ENCODE measurements at places on chromosomes 3 and 15.
A peak's percentile ranks its signal among the peaks of the same experiment; 100 is the strongest.

DNA sequence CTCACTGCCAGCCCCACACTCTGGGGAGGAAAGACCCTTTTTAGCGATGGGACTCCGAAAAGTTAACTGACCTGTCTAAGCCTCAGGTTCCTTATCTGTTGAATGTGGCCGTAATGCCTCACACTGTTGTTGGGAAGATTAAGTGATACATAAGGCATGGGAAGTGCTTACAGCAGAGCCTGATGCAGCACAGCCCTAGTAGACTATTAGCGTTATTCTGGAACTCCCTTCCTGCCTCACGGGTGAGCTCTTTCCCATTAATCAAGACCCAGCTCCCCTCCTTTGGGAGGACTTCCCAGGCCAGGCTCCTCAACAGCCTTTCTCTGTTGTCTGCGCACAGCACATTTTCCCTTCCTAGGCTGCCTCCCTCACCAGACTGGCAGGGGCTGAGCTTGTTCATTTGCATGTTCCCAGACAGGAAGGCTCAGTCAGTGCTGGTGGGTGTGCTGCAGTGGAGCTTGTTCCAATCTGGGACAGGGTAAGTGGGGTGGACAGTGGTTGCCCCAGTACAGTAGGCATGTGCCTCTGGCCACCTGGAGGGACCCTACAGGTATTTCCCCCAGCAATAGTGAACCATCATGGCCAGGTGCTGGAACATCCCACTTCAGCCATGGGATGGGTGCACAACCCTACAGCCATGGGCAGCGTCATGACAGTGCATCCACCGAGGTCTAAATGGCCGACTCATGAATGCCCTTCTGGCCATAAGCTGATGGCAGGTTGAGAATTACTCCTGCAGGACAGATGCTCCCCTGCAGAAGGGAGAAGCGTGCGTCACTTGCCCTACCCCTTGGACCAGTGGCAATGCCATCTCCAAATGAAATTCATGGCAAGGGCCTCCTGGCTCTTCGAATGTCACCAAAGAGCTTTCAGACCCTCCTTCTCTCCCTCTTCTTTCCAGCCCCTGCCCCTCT is 5.8 kb upstream of the PSTPIP1 start:
- DNase-seq: no peak

DNA sequence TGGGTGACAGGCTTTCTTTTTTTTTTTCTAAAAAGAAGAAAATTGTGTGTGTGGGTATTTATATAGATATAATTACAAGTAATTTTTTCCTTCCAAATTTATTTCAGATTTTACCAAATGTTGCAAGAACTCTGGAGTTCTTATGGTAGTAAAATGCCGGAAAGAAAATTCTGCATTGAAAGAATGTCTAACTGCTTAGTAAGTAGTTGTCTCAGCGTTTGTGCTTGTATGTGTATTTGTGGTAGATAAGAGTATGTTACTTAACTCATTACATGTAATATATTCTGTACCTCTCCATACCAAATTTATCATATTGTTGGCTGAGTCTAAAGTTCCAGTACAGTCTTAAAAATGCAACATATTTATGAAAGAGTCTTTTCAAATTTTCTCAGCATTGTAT is 32.3 kb upstream of the ZCWPW2 start:
- DNase-seq: no peak

DNA sequence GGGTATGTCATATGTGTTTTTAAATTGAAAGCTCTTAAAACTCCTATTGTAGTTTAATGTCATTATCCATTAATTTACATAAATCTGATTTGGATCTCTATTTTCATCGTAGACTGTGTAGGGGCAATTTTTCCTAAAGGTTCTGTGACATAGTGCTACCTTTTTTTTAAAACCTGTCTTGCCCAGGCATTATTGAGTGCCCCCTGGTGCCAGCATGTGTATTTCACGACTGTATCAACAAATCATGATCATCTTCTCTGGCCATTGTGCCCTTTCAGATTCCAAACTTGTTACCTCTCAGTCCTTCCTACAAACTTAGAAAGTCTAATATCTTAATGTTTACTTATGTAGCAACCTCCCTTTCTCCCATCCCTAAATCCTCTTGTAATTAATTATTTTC is 97.2 kb upstream of the FLNB start:
- no peak for DNase-seq

DNA sequence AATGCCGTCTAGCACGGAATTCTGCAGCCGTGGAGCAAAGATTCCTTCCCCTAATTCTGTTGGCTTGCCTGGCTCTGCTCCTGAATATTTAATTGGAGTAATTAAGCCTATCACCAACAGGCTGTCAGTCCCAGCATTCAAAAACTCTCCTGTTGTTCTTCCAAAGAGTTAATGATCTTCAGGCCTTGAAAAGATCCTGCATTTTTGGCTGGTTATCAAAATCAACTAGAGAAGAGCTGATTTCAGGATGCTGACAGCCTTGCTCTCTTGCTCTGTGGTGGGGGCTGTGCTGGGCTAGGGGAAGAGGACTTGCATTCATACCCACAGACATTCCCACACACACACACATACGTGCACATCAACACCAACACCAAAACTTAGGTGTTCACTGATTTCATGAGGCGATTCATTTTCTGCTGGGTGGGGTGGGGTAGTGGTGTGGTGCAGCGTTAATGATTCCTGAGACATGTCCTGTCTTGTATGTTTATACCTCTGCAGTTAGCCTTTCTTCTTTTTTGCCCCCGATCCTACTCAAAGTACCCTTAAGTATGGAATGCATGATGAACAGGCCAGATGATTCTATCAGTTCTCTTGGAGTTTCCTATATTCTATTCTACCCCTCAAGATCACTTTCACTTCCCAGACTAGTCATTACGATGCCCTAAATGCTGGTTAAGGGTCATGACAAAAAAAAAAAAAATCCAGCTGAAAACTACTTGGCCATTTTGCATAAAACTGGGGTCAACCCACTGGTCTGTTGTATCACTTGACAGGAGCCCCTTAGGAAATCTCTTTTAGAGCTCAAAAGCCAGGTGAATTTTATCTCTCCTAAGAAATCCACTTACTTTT is 42.3 kb downstream of the CPN2 start:
- no peak for DNase-seq

- no peak for DNase-seq
These were observed 250.3 kb downstream of the ULK4 start for GRCh38 chr3:41711651-41712050.

- DNase-seq: peak; percentile 25
These were observed 3.9 kb upstream of the FSIP1 start for GRCh38 chr15:39786447-39787056.

DNA sequence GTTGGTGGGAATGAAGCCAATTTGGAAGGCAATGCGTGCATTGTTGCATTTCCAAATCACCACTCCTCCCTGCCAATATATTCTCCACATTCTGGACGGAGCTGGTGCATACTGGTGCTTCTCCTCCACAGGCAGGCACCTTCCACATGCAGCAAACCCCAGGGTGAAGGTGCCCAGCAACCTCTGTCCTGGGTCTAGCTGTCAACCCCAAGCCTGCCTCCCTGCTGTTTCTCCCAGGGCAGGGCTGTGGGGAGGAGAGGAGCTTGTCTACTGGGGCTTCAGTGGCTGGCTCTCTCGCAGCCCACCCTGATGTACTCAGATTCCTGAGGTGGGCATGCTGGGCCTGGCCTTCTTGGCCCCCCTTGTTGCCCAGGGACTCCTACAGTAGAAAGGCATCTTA is 20.1 kb downstream of the GASK1A start:
- DNase-seq: no peak

DNA sequence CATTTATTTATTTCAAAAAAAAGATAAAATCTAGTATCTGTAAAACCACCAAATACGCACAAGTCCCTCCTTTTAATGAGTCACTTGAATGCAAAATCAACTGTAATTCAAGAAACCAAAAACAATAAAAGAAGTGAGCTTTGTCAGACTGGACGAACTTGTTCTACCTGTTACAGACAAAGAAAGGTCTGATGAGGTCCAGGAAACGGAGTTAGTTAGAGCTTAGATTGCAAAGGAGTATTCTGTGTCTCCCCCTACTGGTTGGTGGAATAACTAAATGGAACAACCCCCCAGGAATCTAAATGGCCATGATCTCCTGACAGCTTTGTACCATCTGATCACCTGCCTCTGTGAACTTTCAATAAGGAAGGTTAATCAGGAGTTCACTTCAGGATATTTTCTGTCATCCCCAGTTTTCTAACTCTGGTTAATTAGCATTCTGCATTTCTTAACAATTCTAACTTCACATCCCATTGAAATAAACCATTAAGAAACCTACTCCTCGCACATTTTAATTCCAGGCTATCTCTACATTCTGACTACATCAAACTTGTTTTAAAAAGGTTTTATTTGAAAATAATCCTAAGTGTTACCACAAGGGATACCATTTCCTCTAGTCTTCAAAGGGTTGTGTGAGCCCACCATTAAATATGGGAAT is 333.0 kb upstream of the SATB1 start:
- peak; percentile 52 for DNase-seq

DNA sequence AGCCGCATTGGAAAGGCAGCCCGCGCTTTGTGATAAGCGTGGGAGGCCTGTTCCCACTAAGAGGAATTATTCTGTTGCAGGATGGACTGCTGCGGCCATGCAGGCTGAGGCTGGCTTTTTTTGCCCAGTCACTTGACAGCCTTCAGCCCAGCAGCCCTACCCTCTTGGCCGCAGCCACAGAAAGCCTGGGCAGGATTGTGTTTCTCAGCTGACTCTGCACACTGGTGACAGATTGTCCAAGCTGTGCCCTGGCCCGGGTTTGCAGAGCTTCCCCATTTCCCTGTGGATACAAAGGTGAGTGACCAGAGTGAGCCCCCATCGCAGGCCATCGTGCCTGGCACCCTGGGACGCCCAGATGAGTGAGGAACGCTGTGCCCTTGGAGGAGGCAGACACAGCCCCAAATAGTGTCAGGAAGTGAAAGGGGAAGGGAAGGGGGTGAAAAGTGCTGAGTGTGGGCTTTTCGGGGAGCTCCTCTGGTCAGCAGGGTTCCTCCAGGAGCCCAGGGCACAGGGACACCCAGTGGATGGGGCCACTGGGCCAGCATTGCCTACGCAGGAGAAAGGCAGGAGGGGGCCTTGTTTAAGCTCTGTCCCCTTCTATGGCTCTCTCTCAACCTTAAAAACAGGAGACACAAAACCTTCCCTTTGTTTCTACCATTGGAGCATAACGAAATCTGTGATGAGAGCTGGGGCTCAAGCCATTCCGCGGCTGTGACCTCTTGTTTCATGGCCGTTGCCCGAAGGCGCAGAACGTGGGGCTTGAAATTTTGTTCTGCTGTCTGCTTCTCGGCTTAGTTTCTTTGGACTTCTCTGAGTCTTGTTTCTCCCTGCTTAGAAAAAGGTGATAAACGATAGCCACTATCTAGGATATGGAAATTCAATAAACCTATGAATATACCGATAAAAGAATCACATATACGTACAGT is 91.5 kb upstream of the MEF2A start:
- DNase-seq: no peak

GRCh38 chr3:12727937-12728336 is 31.1 kb downstream of the TMEM40 start:
- no peak for DNase-seq

GRCh38 chr3:141384575-141384974 is 16.3 kb downstream of the ZBTB38 start:
- DNase-seq: no peak

DNA sequence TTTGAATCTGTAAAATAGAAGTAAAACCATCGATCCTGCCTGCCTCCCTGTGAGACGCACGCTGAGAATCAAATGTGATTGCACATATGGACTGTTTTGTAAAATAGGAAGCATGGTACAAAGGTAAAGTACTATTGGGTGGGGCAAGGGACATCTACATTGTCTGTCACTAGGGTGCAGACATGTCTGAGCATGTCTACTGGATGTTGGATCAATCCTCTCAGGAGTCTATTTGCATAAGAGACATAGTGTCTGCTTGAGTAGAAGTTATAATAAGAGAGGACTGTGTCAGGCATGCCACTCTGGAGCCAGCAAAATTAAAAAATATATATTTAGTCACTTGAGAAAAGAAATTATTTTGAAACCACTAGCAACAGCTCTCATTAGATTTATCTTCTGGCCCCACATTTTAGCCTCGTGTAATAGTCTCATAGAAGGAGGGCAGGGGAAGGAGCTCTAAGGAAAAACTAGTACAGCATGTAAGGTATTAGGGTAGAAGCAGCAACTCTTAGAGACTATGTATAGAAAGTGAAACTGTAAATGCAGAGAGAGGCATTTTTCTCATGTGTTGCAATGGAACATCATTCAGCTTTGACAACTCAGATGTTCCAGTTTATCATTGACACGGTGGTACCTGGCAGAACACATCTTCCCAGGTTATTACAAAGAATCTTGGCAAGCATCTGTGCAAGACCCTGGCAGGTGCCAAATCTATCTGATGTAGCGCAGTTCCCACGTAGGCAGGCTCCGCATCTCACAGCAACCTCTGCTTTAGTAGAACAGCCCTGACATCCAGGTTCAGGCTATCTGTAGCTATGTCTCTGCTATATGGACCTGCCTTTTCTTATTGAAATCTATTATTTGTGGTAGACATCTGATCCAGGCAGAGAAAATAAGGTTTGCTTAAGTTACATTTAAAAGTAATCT is 85.2 kb upstream of the CHL1 start:
- no peak for DNase-seq

GRCh38 chr3:28860307-28860706 is 420.6 kb upstream of the RBMS3 start:
- DNase-seq: no peak

DNA sequence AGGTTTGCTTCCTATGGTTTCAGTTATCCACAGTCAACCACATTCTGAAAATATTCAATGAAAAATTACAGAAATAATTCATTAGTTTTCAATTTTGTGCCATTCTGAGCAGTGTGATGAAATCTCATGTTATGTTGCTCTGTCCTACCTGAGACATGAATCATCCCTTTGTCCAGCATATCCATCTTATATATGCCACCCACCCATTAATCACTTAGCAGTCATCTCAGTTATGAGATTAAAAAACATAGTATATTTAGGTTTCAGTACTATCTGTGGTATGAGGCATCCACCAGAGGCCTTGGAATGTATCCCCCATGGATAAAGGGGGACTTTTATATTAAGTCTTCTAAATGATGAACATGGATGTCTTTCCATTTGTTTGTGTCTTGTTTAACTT is 64.7 kb upstream of the PROK2 start:
- no peak for DNase-seq

DNA sequence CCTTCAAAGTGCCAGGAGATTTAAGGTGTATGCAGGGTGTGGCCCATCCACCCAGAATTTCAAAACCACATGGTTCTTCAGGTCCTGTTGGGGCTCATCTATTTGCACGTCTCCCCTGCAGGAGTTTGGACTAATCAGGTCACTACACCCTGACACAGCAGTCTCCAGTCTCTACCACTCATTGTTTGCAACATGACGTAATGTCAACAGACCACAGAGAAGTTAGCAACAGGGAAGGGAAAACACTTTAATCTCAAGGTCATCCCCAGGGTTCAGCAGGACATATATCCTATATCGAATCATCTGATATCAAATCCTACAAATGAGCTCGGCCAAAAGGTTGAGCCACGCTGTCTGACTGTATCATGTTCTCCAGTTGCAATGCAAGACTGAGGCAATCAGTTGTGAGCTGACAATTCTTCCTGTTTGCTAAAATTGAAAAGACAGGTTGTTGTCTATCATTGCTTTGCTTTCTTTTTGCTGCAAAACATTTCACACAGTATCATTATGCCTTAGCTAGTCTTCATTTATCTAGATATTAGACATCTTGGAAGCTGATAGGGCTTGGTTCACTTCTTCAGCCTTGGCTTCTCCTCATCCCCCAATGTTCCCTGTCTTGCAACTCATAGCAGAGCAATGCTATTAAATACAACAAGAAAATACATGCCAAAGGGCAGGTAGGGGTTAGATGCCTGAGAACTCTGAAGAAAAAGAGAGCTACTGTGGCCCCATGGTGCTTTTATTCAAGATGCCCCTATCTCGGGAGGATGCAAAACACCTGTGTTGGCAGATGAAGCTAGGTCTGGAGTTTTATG is 13.4 kb upstream of the LEKR1 start:
- DNase-seq: peak; percentile 20

- DNase-seq: no peak
These were observed 1019.3 kb downstream of the NSUN3 start for GRCh38 chr3:95082191-95082590.

Data from HEK293T (cell line).